ENCODE measurements at places on chromosomes 2 and 18.
A peak's percentile ranks its signal among the peaks of the same experiment; 100 is the strongest.

DNA sequence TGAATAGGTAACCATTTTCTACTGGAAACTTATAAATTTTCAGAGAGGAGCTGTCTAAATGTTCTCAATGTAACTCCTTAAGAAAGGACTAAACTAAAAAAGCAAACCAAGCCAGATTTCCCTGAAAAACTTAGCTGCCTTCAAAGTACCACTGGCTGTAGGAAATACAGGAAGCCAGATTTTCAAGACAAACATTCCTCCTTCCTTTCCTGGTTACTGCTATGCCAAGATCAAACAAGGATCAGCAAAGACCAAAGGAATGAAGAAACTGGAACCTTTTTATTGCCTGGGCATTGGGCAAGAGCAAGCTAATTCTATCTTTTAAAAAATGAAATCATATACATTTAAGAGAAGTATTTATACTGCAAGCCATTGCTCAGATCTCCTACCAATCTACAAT is 212.7 kb downstream of the DYM start:
- peak; percentile 60 for DNase-seq

- DNase-seq = no peak
These were observed 47.5 kb downstream of the NBEAL1 start for GRCh38 chr2:203062126-203062525.

- DNase-seq = peak; percentile 92
These were observed 38.0 kb downstream of the NPAS2 start for GRCh38 chr2:100857915-100858314.

DNA sequence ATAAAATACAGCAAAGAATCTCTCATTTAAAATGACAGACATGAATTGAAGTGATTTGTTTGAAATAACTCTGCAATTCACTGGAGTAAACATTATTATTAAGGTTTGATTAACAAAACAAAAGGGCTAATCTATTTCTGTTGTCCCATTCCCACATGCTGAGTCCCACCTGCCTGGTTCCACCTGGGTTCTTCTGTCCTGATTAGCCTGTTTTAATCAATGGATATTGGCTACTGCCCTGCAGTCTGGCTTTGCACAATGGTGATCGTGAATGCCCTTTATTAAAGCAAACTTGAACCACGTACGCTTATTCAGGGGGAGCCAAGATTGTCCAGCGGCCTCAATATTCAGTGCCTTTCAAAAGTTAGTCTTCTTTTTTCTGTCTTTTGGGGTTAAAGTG is 72.8 kb upstream of the CDH19 start:
- DNase-seq = no peak

GRCh38 chr2:226720948-226721347 is 78.7 kb downstream of the IRS1 start:
- DNase-seq = no peak

DNA sequence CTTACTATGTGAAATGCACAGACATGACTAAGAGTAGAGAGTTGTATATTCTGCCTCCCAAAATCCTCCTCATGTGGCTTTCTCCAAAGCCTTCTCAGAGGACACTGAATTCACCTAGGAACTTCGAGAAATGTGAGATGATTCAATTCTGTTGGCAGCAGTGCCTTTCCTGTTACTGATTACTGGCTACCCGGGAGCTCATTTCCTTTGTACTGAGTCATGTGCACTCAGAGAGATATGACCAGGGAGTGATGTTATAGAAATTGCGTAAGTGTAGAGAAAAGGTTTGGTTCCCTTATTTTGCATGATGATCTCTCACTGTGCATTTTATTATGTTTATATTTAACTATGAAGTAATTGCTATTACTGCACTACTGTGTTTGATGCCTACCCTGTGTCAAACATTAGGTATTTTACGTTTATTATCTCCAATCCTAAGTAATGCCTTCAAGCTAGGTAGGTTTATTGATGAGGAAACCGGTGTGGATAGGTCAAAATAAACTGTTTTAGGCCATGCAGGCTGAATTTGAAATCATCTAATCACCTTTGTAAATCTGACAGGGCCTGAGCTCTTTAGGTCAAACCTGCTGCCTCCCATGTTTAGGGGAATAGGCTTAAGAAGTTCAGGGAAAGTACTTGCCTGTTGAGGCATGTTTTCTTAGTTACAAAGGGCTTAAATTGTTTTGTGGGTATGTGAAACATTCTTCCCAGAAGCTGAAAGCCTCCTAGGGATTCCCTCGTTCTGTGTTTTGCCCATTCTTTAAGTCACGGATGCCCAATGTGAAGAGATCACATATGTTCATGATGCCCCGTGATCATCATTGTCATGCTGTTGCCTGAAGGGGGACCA is 86.8 kb downstream of the FMNL2 start:
- DNase-seq = peak; percentile 93

DNA sequence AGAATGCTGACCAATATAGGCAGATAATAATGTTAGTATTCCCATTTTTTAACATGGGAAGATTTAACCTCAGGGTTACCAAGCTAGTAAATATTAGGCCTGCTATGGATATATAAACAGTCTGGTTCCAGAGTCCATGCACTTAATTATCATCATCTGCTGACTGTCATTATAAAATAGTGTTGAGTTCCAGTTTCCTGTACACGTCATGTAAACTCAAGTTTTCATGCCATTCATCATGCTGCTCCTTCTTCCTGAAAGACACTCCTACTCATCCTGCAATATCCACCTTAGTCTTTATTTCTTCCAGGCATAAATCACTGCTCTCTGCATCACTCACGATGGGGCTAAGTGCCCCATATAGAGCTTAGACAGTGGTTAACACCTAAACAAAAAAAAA is 420.8 kb upstream of the SPHKAP start:
- DNase-seq = peak; percentile 23

DNA sequence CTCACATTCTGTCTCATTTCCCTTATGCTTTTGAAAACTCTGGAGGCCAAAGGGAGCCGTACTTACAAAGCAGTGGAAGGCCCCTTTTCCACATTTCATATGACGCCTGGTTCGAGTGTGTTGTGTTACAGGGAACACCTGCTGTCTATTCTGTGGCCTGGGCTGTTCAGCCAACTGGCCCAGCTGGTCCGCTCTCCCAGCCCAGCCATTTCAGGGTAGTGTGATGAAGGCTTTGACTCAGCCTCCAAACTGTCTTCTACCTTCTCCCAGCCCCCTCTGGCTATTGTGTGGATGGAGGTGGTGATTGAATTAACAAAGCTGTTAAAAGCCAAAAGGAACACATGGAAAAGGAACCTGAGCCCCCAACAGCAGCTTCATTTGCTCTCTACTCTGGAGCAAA is 233.8 kb downstream of the ICOS start:
- DNase-seq = no peak

DNA sequence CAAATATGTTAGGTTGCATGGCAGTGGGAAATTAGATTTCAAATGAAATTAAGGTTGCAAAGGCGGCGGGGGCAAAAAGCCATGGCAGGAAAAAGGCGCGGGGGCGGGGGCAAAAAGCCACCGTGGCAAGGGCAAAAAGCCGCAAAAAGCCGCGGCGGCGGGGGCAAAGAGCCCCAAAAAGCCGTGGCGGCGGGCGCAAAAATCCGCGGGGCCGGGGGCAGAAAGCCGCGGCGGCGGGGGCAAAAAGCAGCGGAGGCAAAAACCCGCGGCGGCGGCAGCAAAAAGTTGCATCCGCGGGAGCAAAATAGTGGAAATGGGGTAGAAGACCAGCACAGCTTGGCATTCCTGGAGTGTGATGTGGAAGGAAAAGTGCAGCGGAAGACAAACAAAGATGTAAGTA is 417.1 kb downstream of the ANKRD30B start:
- DNase-seq = no peak

DNA sequence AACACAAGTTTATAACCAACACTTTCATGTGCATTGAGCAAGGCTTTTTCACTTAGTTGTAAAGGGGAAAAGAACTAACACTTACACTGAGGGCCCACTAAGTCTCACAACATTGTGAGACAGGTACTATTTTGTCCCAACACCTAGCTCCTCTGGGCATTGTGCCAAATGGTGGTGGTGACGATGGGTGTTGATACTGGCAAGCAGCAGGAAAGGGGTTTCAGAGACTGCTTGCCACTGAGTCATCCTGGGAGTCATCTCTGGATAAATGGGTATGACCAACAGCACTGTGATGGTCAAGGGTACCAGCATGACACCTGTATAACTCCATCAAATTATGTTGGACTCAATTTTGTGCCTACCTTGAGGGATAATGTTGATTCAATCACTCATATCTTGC is 138.8 kb upstream of the ITGA6 start:
- DNase-seq = no peak

DNA sequence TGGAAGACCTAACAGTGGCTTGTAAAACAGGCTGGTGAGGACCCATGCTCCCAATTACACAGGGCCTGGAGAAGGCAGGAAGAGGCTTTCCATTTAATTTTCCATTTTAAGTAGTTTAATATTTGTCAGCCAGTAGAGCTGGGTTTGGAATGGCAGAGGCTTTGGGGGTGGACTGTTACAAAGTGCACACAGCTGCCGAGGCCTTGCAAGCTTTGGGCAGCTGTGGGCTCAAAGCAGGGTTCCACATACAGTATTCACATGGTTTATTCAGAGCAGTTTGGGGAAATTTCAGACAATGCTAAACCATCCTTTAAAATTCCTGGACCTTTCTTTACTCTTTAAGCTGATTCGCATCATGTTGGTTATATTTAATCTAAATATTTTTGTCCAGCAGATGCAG is 132.6 kb downstream of the WDSUB1 start:
- no peak for DNase-seq

- no peak for DNase-seq
These were observed 42.2 kb downstream of the LPIN1 start for GRCh38 chr2:11788461-11789124.

DNA sequence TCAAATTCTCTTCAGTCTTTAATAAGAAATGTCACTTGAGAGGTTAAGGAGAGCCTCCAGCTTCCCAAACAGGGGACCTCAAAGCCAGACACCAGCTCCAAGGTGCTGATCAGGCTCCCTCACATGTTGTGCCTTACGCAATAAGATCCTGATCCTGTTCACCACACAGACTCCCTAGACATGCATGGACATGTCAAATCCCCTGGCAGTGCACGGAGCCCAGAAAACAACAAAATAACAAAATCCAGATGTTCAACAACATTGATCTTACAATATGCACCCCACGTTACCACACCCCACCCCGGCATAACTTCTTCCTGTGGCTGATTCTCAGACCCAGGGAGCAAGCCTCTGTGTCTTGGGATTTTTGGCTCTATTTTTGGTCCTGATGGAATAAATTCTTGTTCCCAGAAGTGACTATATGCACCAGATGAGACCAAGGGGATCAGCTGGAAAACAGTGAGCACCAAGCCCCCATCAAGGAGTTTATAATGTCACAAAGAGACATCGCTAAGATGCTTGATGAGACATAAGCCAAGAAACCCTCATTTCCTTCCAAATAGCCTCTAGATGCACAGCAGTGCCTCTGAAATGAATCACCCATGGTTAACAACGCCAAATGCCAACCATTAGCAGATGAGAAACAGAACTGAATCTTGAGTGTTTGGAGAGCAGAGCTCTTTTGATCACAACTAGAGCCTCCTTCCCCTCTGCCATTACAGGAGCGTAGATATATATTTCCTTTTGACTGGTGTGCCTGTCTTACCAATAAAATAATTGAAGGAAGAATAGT is 198.2 kb downstream of the PRKCE start:
- DNase-seq = peak; percentile 96

DNA sequence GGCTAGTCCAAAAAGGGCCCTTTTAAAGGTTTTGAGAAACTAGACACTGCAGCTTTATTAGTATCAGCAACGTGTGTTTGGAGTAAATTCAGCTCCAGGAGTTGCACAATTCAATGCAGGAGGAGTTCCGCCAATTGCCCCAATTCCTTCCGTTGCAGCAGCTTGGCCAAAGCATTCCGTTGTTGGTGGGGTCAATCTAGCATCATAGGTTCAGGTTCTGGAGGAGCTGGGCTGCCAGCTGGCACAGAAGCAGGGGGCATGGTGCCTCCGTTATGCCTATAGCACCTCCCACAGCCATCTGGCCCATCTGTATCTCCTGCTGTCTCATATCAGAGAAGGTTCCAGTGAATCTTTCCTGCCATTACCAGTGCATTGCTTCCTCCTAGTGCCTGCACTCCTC is 55.4 kb downstream of the REL start:
- DNase-seq = no peak

DNA sequence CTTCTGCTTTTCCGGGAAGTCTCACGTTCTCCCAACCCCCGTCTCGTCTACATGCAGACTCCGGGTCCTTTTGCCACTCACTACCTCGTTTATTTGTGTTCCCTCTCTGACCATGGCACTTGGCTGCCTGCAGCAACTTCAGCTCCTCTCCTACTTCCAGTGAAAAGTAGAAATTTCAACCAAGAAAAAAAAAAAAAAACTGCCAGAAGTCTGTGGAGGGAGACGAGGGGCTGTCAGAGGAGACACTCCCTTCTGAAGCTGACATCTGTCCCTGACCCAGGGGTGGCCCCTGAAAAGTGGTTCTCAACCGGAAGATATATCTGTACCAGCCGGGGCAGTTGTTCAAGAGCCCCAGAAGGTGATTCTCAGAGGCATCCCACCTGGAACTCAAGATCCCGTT is 742 bp upstream of the MYO5B start:
- DNase-seq = no peak

- DNase-seq = no peak
These were observed 196.8 kb upstream of the CYRIA start for GRCh38 chr2:16862471-16862870.

GRCh38 chr2:13649918-13650317 is 933.2 kb downstream of the TRIB2 start:
- DNase-seq = no peak

- DNase-seq = no peak
These were observed 9.5 kb upstream of the PARD3B start for GRCh38 chr2:204535764-204536163.

DNA sequence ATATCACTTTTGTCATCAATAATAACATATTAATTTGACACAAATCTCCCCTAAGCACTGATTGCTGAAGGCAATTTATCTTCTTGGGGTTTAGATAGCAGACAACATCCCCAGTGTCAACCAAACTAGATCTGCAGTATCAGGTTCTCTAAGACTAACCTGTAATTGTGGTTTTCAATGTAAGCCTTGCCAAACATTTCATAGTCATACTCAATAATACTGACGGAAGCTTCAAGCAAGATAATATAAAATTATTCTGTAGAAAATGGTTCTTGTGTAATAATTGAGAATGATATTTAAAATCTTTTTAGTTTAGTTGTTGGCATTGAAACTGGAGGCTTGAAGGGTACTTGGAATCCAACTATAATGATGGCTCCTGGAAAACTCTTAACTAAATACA is 186.3 kb downstream of the RIT2 start:
- DNase-seq = no peak

DNA sequence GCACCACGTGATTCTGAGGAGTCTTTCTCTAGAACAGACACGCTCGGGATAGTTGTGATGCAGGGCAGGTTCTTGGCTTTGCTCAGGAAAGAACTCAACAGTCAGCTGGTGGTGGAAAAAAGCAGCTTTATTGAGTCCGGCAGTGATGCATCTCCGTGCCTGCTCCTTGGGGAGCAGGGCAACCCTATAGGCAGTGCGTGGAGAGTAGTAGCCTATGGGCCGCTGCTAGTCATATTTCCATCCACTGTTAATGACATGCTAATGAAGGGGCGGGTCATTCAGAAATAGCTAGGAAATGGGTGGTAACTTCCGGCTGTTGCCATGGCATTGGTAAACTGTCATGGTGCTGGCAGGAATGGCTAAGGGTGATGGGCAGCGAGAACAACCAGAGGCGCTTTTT is 11.6 kb upstream of the ACKR3 start:
- DNase-seq = no peak
